ENCODE measurements at places on chromosomes 13 and 19.

DNA sequence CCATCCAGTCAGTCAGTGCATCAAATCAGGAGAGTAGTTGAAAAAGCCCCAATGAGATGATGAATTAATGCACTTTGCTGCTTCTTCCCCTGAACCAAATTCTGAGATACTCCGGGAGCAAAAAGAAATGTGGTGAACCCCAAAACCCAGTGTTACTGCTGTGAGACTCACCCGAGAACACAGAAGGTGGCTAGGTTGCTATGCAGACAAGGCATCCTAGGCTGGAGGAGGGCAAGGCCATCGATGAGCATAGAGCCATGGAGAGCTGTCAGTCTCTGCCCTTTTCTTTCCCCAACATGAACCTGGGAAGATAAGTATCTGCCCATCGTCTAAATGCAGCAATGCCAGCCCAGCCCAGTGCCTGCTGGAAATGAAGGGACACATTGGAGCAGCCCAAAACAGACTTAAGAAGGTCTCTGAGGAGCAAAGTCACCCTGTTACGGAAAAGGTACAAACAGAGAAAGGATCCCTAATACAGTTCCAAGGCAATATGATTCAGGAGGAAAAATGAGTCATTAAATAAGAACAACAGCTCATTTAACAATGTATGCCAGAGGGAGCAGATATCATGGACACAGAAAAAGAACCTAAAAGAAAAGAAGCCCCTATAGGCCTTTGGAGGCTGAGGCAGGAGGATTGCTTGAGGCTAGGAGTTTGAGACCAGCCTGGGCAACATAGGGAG lies 272.0 kb downstream of the FOXO1 start:
- no peak for DNase-seq

GRCh38 chr13:97280478-97280877 lies 58.3 kb downstream of the MBNL2 start:
- no peak for DNase-seq

DNA sequence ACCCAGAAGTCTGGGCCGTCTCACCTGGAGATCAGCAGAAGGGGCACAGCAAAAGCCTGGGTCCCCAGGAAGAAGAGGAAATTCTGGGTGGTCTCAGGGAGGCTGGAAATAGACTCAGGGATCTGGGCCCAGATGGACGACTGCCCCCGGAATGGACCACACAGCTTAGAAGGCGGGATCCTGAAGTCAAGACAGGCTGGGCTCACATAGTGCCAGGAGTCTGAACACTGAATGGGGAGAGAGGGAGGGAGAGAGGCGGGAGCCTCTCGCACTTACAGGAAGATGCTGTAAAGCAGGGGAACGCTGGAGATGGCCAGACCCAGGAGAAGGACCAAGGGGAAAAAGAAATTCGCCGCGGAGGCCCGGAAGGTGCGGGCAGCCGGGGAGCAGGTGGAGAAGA lies 1.3 kb upstream of the LENG1 start:
- no peak for DNase-seq

DNA sequence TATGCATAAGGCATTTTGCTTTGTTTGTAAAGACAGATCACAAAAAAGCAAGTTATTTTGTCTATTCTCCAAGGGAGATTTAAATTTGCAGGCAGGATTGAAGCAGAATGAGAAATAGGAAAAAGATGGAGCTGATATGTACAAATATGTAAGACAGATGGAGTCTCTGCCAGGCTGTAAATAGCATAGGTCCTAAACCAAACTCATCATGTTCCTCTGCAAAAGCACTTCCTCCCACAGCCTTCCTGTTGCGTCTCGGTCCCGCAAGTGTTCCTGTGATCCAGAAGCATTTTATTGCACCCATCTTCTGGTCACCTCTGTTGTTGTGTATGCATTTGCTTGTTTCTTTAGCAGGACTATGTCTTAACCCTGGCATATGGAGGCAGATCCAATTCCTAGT lies 95.7 kb upstream of the CLDN10 start:
- DNase-seq: no peak

DNA sequence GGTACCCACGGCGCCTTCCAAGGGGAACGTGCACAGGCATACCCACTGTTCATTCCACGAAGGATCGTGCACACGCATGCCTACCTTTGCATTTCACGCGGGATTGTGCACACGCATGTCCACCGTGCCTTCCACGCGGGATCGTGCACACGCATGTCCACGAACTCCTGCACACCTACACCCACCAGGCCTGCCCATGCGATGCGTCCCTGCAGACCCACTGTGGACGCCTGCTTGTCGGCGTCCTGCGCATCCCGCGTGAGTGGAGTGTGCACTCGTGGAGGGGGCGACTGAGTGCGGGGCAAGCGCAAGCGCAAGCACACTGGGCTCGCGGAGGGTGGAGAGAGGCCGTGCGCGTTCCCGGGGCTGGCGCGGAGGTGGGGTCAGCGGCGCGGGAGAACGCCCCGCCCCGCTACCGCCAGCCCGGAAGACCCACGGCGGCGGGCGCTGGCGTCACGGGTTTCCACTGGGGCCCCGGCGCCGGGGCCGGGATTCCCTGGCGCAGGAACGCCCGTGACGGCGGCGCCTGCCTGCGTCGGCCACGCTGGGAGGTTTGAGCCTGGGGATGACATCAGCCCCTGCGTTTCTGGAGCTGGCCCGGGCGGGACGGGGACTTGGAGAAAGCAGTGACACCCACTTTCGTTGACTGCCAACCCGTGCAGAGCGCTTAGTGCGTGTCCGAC lies 18.7 kb downstream of the GADD45B start:
- DNase-seq: peak; percentile 54

- no peak for DNase-seq
Measured at GRCh38 chr19:31535691-31536460, 186.6 kb upstream of the TSHZ3 start.

DNA sequence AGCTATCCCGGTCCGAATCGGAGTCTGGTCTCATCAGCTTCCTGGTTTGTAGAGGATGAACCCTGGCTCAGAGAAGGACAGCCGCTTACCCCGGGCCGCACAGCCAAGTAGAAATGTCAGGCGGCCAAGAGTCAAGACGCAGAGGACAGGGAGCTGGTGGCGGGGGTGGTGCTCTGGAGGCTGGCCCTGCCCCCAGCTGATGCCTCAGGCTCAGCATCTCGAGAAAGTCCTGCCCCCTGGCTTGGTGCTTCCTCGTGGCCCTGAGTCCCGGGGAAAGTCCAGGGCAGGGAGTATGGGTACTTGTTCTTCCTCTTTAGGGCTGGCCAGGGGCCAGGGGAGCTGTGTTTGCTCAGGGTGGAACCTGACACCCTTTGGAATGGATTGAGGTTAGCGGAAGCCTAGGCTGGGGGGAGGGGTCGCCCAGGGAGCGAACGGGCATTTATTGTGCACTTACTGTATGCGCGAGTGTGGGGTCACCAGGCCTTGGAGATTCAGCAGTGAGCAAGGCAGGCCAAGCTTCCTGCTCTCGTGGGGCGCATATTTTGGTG lies 2.2 kb downstream of the TJP3 start:
- peak; percentile 70 for DNase-seq

DNA sequence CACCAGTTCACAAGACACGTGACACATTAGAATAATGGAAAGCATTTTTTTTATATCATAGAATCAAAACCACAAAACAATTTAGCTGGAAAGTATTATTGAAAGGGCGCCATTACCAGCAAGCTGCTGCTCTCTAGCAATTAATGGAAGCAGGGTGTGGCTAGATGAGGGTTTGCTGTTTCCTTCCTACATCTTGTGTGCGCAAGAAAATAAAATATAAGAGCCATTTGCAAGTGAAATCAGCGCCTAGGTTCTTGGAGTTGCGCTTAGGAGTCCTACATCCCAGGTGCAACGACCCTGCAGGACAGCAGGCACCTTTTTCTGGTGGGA lies 140.9 kb downstream of the ZNF536 start:
- no peak for DNase-seq

DNA sequence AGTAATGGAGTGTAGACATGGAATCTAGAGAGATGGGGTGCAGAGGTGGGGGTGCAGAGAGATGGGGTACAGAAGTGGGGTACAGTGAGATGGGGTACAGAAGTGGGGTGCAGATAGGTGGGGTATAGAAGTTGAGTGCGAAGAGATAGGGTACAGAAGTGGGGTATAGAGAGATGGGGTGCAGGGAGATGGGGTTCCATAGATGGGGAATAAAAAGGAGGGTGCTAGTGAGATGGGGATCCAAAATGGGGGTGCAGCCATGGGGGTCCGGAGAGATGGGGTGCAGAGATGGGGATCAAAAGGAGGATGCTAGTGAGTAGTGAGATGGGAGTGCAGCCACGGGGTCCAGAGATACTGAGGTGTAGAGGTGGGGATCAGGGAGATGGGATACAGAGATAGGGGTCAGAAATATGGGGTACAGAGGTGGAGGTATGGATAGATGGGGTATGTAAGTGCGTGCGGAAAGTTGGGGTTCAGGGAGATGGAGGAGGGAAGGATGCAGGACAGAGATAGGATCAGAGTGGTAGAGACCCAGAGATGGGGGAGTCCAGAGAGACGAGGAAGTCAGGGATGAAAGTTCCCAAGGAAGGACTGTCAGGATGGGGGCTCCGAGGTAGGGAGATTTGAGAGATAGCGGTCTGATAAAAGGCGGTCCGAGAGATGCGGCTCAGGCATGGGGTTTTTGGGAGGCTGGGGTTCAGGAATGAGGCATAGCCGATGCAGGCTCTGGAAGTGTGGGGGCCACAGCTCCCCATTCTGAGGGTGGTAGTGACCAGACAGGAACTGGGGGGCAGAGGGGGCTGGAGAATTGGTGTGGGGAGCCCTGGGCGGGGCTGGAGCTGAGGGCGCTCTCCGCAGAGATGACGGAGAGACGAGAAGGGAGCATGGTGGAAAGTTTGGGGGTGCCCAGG lies 3.4 kb downstream of the PALM3 start:
- DNase-seq: peak; percentile 74

GRCh38 chr13:41782086-41782485 lies 178.8 kb downstream of the VWA8 start:
- DNase-seq: no peak

GRCh38 chr19:58145849-58146248 lies 4.7 kb downstream of the ZNF329 start:
- no peak for DNase-seq

DNA sequence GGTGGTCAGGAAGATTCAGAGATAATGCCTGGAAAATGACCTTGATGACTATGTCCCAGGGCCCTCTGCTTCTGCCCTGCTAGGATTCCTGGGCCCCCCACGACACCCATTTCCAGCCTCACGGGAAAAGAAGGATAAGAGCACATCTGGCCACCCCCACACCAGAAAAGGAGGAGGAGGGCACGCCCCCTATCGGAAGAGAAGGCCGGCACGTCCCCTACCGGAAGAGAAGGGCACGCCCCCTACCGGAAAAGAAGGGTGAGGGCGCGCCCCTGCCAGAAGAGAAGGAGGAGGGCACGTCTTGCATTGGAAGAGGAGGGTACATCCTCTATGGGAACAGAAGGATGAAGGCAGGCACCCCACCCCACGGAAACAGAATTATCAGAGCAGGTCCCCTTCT lies 84.3 kb downstream of the IER2 start:
- DNase-seq: no peak

- peak; percentile 63 for DNase-seq
Measured at GRCh38 chr13:111491659-111492058, 171.2 kb downstream of the TEX29 start.

- DNase-seq: no peak
Measured at GRCh38 chr13:29887686-29888085, 37.3 kb upstream of the UBL3 start.

DNA sequence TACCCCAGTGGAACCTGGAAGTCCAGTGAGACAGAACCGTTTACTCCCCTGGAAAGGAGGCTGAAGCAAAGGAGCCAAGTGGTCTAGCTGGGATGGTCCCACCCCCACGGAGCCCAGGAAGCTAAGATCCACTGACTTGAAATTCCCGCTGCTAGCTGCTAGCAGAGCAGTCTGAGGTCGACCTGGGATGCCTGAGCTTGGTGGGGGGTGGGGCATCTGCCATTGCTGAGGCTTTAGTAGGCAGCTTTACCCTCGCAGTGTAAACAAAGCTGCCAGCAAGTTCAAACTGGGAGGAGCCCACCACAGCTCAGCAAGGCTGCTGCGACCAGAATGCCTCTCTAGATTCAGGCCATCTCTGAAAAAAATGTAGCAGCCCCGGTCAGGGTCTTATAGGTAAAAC lies 437.0 kb downstream of the SUCLA2 start:
- DNase-seq: no peak

GRCh38 chr13:87678372-87678752 lies 7.2 kb downstream of the SLITRK5 start:
- DNase-seq: no peak

GRCh38 chr19:13995878-13996765 lies 10.0 kb downstream of the RFX1 start:
- no peak for DNase-seq

- no peak for DNase-seq
Measured at GRCh38 chr13:21176982-21177284, 475 bp downstream of the MRPL57 start.

- DNase-seq: no peak
Measured at GRCh38 chr13:25946321-25946720, 105.5 kb downstream of the SHISA2 start.

DNA sequence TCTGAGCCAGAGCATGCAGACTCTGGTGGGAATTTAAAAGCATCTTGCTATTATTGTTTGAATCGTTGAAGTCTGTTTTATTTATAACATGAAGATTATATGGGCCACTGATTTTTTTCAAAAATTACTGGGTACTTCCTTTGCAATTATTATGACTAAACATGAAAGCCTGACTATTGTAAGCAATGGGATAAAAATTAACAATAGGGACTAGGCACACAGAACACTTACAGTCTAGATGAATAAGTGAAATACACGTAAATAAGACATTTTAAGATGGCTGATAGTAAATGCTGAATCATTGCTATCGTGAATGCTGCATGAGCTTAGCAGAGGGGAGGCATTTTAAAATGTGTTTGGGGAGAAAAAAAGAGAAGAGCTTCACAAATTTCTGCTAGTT lies 81.0 kb upstream of the MAB21L1 start:
- DNase-seq: no peak

DNA sequence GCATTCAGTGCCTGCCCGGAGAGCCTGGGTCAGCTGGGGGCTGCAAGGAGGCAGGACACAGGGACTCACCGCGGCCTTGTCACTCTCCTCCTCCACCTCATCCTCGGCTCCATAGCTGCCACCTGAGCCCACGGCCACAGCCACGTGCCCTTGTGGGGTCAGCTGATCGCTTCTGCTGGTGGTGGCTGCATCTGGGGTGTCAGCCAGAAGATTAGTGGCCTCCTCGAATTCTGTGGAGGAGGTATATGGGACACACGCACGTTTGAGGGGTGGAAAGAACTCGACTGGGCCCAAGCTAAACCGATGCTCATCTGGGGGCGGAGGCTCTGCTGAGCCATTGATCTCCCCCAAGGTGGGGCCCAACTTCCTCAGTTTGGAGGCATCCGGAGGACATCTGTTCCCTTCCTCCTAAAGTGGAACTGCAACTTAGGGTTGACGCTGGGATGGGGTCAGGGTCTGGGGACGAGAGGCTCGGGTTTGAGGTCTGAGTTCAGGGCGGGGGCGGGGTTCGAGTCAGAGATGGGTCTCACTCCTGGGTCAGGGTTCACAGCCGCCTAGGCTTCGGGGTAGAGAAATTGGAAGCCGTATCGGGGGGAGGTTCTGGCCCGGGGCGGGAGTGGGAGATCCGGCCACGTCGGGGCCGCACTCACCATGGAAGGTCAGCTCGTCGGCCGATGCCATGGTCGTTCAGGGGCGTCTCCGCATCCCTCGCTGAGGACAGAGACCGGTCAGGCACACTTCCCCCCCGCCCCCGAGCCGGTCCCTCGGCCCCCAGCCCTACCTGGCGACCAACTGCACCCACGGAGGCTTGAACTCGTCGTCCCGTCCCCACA lies 493 bp downstream of the YIPF2 start:
- DNase-seq: no peak

GRCh38 chr13:85816413-85816812 lies 17.2 kb upstream of the SLITRK6 start:
- DNase-seq: no peak

Measured in lower leg skin (tissue), 4 donors.